ENCODE measurements at places on chromosomes 5 and 9.

DNA sequence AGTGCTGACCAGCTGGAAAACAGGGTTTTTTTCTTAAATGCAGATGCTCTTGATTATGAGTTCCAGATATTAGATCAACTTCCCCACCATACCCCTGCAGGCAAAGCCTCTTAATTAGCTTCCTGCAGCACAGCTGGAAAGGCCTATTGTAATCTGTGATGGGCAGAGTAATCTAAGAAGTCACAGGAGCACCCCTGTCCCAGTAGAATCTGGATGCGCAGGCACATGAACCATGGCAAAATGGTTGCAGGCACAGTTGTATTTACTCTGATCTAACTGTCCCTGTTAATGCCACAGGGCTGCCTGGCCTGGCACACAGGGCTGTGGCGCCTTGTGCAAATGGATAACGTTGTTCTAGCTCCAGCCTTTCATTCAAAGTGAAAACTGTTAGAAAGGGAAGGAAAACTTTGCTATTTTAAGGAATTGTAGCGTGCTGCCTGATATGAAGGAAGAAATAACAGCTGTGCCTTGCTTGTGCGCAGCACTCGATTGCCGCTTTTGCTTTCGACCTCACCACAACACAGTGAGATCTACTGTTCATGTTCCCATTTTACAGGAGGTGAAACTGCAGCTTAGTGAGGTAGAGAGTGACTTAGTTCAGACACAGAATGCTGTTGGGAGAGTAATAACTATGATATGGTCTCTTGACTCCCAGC, 2.3 kb downstream of the TGFBI start:
- DNase-seq = no peak

DNA sequence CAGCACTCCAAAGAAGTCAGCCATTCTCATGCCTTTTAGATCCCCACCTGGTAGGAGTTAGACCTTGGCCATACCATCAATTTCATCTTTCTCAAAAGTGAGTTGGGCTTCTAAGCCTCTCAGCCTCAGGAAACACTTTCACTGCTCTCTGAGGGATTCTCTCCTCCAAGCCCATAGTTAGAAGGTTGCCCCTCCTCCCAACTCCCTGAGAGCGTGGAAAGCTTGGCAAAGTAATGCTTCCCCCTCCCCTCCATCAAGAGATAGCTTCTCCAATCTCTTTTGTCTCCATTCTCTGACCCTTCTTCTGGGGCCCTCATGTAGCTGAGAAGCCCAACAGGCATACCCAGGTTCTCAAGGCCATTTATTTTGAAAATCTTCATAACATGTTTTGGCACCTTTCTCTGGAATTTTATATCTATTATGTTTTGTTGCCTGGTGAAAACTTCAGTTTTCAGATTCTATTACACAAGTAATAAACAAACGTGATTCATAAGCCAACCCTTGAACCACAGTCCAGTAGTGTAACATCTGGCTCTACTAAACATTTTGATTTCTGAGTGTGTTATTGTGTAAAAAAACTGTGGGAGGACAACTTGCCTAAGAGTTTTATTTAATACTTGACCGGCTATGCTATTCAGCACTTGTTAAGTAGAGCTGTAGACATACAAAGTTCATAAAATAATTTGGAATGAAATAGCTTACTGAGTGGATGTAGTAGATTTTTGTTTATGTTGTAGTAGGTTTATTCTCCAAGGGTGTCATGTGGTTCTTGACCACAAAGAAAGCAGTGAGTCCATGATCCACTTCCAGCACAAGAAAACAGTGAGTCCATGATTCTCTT, 17.1 kb downstream of the LVRN start:
- DNase-seq = no peak

DNA sequence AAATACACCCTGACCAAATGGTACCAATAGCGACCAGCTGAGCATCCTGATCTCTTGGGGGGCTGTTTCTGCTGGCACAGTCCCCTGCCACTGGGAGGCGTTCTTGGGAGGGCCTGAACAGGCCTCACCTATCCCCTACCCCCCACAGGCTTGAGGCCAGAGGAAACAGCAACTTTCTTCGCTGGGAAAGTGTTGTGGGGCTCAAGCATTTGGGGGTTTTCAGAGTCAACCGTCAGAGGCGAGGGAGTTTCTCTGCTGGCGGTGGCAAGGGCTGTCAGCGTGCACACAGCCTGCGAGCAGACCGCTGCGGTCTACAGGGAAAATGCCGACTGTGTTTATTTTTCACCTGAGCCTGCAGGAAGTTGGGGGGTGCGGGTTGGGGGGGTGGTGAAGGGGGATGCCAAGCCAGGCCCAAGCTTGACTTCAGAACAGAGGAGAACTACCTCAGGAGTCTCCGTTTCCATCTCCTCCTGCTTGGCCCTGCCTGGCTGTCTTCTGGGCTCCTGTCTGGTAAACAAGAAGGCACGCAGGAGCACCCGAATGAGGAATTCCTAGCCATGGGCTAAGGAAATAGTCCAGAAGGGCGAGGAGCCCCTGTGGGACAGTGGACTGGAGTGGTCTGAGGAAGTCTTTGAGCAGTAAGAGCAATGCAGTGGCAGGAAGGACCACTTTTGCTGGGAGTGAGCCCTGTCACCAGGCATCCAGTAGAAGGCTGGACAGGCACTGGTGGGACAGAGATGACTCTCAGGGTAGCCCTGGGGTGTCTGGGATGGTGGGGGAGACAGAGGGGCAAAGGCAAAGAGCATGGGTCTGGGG, 18.1 kb downstream of the TCF7 start:
- DNase-seq = peak; percentile 62

GRCh38 chr9:134243778-134244467, 79.6 kb upstream of the RNU6ATAC start:
- no peak for DNase-seq

DNA sequence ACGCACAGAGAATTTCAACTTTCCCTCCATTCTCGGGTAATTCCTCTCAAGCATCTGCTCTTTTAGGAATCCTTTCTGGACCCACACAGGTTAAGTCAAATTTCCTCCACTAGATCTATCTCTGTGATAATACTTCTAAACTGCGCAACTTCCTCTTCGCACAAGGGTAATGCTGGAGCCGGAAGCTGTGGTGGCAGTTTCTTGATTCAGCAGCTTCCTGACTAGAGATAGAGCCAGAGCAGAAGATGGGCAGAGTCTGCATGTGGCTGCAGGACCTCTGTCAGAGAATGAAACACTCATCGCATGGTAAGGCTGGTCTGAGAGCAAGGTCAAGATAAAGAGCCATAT, 11.1 kb upstream of the CDC42SE2 start:
- DNase-seq = peak; percentile 58

- no peak for DNase-seq
Observed at GRCh38 chr5:147084702-147085101, 150.1 kb upstream of the STK32A start.

- DNase-seq = no peak
Observed at GRCh38 chr5:180467028-180467975, 26.9 kb upstream of the CNOT6 start.

DNA sequence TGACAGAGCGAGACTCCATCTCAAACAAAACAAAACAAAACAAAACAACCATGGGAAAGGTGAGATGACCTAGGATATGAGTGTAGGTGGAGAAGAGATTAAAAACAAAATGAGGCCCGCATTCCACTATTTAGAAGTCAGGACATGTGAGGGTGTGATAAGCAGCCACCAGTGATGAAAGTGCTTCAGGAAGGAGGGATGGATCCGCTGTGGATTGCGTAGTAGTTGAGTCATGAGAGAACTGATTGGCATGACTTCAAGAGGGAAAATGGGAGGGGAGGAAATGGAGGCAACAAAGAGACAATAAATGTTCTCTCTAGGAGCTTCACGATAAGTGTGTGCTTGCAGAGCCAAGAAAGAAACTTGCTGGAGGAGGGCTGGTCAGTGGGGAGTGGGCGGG, 367.6 kb downstream of the ARL15 start:
- no peak for DNase-seq

DNA sequence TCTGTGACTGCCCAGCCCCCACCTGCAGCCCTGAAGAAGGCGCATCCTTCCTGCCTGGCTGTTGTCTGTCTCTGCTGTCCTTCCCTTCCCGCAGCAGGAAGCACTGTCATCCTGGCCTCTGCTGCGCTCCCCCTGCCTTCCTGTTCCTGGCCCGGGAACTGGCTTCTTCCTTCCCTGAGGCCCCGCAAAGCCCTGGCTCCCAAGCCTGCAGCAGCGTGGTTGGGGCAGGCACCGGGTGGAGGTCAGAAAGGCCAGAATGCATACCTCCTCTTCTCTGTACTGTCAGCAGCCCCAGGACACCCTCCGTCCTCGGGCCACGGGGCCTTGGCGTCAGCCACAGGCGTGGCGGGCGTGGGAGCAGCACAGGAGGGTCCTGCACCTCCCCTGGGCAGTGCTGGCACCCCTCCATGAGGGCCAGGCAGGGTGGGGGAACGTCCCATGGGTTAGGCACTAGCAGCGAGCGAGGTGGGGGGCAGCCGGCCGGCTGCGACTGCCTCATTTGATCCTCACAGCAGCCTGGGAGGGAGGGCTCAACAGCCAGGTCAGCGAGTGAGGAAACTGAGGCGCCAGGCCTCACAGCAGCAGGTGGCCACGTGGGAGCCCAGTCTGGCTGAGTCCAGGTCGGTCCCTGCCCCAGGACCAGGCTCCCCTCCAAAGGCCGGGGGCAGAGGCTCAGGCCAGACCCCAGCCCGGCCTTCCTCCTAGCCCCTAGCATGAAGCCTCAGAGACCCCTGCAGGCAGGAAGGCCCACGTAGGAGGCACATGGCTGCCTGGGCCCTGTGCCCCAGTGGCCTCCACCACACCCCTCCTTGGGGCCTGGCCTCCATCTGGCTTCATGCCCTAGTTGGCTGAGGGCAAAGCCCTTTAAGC, 9.4 kb downstream of the FLT4 start:
- DNase-seq = no peak

DNA sequence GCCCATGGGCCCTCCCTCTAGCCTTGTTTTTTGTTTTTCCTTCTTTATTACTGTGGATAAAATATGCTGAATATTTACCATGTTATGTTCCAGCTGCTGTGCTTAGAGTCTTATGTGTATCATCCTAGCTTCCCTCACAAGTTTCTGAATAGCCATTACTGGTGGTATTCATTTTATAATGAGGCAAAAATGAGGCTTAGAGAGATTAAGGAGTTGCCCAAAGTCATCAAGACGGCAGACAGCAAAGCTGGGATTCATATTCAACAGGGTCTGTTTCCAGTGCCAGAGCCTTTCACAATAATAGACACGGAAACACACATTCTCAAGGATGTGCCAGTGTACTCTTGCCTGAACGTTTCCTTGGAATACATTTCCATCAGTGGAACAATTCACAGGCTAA, 258.1 kb downstream of the CTNND2 start:
- no peak for DNase-seq

GRCh38 chr5:107446972-107447371, 223.8 kb downstream of the EFNA5 start:
- no peak for DNase-seq

DNA sequence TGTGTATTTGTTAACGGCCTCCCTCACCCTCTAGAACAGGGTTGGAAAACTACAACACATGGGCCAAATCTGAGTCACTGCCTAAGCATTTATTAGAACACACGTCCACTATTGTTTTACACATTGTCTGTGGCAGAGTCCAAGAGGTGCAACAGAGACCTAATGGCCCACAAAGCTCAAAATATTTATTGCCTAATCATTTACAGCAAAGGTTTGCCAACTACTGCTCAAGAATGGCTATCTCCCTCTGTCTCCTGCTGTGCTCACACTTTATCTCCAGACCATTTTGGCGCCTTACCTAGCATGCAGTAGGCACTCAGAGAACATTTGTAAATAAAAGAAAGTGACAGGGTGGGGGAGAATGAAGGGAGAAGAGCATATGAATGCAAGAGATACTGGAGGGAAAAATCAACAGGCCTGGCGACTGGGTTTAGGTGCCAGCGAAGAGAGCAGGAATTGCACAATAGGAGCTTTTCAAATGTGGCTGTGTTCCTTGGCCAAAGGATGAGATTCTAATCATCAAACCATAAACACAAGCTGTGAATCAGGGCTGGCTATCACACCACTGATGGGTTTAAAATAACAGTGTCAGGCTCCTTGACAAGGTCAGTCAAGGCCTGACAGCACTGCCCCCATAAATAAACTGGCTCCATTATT, 80.3 kb downstream of the EPB41L4A start:
- DNase-seq = no peak

DNA sequence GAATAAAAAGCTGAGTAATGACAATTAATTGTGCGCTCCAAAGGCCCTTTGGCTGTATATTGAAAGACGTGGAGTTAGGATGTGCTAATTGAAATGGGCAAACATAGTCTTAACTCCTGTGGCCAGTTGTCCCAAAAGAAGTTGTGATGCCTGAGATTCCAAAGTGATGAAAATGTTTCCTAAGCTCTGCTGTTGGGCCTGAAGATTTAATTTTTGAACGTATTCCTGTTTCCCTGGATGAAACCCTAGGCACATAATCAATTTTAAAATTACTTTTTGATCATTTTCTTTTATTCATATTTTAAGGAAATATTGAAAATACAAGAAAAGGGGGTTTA, 87.9 kb downstream of the PRDM6 start:
- DNase-seq = no peak

DNA sequence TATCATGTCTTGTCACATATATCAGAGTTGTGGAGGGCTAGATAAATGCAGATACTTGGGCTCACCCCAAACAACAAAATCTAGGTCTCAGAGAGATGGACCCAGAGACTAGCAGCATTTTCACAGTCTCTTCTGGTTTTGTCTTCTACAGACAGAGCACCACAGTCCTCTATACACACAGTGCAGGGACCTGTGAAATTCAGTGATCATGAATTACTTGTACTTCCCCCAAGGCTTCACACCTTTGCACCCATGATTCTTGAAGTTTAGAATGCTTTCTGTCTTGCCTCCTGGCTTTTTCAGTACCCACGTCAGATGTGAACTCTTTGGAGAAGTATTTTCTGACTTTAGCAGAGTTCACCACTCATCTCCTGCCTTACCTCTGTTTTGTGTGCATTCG, 371.5 kb upstream of the PRR16 start:
- DNase-seq = no peak

DNA sequence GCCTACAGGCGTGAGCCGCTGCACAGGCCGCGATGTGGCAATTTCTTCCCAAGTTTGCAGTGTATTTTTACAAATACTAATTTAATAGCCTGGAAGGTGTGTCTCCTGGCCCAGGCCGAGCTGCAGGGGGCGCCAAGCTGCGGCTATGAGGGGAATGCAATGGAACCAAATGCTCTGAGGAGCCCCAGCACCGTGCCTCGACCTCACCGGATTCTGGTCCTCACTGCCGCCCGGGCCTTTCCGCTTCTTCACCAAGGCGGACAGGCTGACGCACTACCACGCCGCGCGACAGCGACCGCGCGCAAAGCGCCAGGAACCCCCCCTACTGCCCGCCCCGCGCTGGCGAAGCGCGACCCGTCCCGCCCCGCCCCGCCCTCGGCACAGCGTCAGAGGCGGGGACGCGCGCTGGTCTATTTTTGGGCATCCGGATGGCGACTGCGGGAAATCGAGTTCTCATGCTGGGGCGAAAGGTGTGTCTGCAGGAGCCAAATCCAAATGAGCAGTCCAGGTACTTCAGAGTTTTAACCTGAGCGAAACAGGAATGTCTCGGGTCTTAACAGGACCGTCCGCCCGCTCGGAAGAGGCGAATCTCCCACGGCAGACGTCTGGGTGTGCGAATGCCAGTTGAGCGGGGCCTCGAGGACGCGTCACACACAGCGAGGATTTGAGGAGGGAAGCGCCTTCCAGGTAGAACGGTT, 31.7 kb upstream of the PRXL2C start:
- DNase-seq = peak; percentile 40
